ENCODE measurements at places on chromosomes 5 and 9.

DNA sequence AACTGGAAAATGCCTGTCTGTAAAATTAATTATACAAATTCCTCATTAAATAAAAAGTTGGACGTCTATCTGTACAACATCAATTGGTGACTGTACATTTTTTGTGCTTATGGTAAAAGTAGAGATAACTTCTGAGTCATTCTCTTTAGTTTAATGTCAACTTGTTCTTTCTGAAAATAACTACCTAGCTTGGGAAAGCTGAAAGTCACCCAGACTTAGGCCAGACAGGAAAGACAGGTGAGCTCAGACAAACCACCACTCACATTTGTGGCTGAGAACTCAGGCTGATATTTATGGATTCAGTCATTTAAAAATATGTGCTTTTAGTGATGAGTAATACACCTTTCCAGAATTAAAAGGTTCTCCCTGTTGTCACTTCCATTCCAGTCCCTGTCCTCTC lies 31.9 kb upstream of the ENTREP1 start:
- no peak for DNase-seq

DNA sequence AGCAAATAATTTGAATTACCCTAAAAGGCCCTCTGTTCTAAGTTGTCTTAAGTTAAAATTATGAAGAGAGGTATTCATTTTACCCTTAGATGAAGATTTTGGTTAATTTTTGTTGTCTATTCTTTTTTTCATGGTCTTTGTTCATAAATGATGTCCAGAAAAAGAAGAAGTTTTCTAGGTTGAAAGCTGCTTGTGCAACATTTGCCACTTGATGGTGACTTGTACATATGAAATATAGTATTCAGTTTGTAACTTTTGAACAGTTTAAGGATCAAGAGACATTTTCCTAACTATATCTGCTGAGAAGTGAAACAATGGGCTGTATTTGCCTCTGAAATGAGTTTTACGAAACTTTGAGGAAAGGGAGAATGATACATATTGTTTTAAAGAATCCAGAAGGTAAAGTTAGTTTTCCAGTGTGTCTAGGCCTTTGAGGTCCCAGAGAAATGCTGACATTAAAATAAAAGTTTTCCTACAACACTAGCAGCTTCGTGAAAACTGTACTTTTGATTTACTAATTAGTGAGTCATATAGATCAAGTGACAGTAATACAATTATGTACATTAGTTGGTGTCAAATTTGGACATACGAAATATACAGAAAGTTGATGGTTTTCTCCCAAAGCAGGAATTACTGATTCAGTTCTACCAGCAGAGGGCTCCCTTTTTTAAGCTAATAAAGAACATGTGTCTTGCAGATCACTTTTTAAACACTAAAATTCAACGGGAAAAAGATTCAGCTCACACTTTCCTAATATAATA lies 70.5 kb downstream of the PIK3R1 start:
- no peak for DNase-seq

GRCh38 chr5:35248843-35249780 lies 18.8 kb upstream of the PRLR start:
- no peak for DNase-seq

GRCh38 chr9:126612813-126613641 lies 701 bp upstream of the LMX1B start:
- no peak for DNase-seq

- DNase-seq: no peak
Measured at GRCh38 chr5:97986069-97986468, 787.4 kb upstream of the RGMB start.

Measured in MG63 (cell line).